ENCODE measurements at places on chromosomes 16 and 17. TPM values are rescaled to one million over a fixed set of nuclear protein-coding genes. Genes with fewer than 3 reads are reported as not detected.

DNA sequence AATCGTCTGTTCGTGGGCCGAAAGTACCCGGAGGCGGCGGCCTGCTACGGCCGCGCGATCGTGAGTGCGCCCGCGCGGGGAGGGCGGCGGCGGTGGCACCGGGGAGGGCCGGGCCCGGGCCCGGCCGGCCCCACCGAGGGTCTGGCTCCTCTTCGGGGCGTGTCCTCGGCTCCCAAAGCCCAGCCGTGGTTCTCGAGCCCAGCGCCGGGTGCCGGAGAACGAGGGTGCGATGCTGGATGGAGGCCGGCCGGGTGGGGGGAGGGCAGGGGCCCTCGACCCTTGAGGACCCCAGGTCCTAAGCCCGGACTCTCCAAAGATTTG is 375 bp downstream of the STUB1 start:
- H3K4me3 ChIP-seq: peak overlapping the region; percentile 77
- no peaks in the 10 kb centered on the region for H3K27me3 ChIP-seq
- H3K27ac ChIP-seq: peak overlapping the region; percentile 91
- no peak for DNase-seq

DNA sequence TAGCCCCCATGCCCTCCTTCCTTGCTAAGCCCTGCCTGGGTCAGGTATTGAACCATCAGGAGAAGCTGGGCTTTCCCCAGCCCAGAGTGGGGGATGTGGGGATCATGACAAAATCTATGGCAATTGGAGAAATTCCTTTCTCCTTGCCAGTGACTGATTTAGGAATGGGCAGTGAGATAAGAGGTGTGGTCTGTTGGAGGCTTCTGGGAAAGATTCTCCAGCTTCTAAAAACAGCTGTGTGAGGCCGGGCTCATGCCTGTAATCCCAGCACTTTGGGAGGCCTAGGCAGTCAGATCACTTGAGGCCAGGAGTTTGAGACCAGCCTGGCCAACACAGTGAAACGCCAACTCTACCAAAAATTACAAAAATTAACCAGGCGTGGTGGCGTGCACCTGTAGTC is 69.1 kb downstream of the SRCIN1 start:
- H3K4me3 ChIP-seq: no peak overlapping the region
- no peaks in the 10 kb centered on the region for H3K36me3 ChIP-seq
- H3K4me1 ChIP-seq: no peaks in the 10 kb centered on the region

ITGAX gene
- 3.7 TPM for total RNA-seq

DNA sequence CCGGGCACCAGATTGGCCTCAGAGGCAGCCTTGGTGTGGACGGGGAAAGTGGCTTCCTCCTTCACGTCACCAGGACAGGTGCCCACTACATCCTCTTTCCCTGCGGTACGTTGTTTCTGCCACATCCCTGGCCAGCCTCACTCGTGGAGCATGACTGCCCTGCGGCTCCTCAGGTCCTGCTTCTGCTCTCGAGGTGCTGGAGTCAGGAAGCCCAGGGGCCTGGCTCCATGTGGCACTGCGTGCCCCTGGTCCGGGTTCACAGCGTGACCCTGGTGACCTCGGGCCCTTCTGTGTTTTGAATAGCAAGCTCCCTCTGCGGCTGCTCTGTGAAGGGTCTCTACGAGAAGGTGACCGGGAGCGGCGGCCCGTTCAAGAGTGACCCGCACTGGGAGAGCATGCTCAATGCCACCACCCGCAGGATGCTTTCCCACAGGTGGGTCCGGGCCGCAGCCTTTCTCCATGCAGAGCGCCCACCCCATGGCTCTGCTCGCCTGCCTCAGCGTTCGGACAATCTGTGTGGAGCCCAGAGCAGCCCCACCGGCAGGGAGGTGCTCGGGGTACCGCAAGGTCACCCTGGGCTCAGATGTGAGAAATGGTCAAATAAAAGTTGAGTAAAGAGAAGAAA is 13.5 kb downstream of the RGS11 start:
- H3K27ac ChIP-seq: no peak overlapping the region
- H3K4me3 ChIP-seq: no peak overlapping the region
- H3K4me1 ChIP-seq: no peaks in the 10 kb centered on the region

IFI35 gene
- total RNA-seq: 81.1 TPM

GRCh38 chr16:85213926-85214675 is 101.8 kb upstream of the CIBAR2 start:
- DNase-seq: no peak
- no peak overlapping the region for H3K4me3 ChIP-seq
- no peaks in the 10 kb centered on the region for H3K36me3 ChIP-seq
- no peaks in the 10 kb centered on the region for H3K27me3 ChIP-seq
- H3K4me1 ChIP-seq: no peaks in the 10 kb centered on the region
- no peak overlapping the region for H3K27ac ChIP-seq

GRCh38 chr16:56797861-56798260 is 67.1 kb upstream of the SLC12A3 start:
- no peak overlapping the region for H3K4me3 ChIP-seq
- H3K4me1 ChIP-seq: no peaks in the 10 kb centered on the region
- DNase-seq: no peak
- H3K27ac ChIP-seq: no peak overlapping the region
- H3K27me3 ChIP-seq: no peaks in the 10 kb centered on the region

- no peak overlapping the region for H3K27ac ChIP-seq
- no peak for DNase-seq
- no peaks in the 10 kb centered on the region for H3K4me1 ChIP-seq
- H3K27me3 ChIP-seq: no peaks in the 10 kb centered on the region
- no peak overlapping the region for H3K4me3 ChIP-seq
- H3K36me3 ChIP-seq: no peaks in the 10 kb centered on the region
Measured at GRCh38 chr16:20255002-20255401, 72.3 kb downstream of the GP2 start.

DNA sequence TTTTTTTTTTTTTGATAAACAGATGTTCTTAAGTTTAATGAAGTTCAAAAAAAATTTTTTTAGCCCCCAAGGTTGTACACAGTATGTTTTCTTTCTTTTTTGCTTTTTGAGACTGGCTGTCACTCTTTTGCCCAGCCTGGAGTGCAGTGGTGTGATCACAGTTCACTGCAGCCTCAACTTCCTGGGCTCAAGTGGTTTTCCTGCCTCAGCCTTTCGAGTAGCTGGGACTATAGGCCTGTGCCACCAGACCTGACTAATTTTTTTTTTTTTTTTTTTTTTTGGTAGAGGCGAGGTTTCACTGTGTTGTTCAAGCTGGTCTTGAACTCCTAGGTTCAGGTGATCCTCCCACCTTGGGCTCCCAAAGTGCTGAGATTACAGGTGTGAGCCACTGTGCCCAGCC is 12.8 kb downstream of the ITGAE start:
- no peaks in the 10 kb centered on the region for H3K36me3 ChIP-seq
- no peak overlapping the region for H3K4me3 ChIP-seq
- no peak overlapping the region for H3K27ac ChIP-seq

DNA sequence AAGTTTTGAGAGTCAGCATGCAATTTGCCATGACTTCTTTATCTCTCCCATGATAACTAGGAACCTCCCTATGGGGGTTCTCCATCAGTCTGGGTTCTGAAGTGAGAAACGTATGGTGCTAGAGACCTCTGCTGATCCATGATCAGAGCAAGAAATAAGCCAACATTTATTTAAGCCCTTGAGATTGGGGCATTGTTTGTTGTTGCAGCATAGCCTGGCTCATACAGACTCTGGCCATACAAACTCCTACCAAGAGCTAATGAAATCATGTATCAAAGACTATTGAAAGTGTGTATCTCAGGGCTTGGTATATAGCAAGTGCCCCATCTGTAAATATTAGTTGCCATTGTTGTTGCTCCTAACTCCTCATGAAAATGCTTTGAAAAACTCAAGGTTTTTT is 233.9 kb downstream of the MAF start:
- DNase-seq: no peak
- H3K27me3 ChIP-seq: no peaks in the 10 kb centered on the region

All from transverse colon (tissue), 4 donors.